ENCODE measurements at places on chromosomes 2 and 18.

DNA sequence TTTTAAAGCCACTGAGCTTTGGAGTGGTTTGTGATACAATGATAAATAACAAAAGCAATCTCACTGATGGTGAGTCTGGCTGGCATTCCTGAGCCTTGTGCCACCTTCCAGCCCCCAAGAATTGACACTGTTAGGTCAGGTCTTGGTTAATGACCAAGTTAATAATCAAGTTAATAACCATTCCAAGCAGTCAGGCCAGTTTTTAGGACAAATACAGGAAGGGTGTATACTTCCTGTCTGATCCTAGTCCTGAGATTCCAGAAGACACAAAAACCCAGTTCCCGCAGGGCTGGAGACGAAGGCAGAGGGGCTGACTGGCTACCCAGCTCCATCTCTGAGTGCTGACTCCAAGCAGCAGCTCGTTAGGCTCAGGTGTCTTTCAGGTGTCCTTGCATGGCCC, 74.6 kb upstream of the LAPTM4A start:
- no peak for DNase-seq

GRCh38 chr2:226491112-226491511, 308.5 kb downstream of the IRS1 start:
- DNase-seq = no peak

DNA sequence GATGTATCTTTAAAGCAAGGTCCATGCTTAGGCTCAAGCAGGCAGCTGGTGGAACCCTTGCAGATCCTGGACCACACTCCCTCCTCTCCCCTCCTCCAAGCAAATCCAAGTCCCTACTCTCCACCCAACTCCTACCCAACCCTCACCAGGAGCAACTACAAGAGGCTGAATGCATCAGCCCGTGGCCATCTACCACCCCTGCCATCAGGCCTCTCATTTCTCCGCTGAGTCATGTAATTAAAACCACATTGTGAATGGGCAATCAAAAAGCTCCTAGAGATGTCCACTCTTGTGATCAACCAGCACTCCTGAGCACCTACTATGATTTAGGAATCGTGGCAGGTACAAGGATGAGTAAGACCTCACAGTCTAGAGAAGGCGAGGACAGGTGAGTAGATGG, 142.2 kb upstream of the CAPN13 start:
- DNase-seq = no peak

- DNase-seq = peak; percentile 77
Observed at GRCh38 chr2:188293601-188294351, 2.1 kb downstream of the GULP1 start.

GRCh38 chr2:58376592-58376991, 135.5 kb upstream of the FANCL start:
- DNase-seq = no peak

DNA sequence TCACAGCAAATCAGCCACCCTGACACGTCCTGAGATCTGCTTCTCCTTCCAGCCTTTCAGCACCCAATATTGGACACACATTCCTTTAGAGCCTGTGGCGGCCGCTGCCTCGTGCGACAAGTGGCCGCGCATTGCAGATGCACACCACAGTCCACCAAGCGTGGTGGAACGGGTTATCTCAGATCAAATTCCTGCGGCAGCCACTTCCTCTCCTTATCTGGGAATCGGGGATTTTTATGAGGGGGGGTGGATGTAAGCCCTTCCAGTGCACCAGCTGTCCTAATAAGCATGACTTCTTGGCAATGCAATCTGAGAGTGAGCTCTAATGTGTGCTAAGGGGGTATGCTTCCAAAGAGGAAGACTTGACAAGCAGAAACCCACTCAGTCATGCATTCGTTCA, 18.3 kb upstream of the BMP10 start:
- no peak for DNase-seq

DNA sequence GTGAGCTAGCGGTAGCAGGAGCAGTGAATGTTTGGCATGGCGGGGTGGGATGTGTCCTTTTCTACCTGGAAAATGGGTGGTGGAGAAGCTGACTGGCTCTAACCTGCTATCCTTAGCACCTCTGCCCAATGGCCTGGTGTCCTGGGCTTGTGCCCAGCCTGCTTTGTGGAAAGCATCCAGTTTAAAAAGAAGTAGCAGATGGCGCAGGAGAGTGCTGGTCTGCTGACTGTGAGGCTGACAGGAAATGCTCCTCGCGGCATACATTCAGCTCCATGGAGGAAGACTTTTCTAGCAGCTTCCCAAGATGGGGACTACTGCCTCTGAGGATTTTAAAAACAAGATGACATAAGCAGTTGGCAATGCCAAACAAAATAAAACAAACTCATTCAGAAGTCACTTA, 56.2 kb upstream of the LYPD6B start:
- no peak for DNase-seq

DNA sequence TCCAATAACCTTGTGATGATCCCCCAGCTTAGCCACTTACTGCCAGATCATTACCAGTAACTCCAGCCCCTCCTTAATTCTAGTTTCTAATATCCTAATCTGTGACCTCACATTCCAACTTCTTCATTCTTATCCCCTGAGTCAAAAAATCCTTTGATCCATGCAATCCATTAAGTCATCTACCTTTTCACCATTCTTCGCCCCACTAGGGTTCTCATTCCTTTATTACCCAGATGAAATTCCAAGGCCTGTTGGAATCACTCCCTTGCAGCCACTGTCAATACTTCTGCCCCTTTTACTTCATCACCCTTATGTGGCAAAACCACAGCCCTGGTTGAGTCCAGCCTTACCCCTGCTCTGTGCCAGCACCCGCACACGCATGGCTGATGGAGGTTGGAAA, 20.3 kb upstream of the IL36G start:
- DNase-seq = no peak

- no peak for DNase-seq
Observed at GRCh38 chr18:79133724-79134123, 64.5 kb downstream of the ATP9B start.

- DNase-seq = no peak
Observed at GRCh38 chr2:159976527-159977160, 85.8 kb downstream of the PLA2R1 start.

DNA sequence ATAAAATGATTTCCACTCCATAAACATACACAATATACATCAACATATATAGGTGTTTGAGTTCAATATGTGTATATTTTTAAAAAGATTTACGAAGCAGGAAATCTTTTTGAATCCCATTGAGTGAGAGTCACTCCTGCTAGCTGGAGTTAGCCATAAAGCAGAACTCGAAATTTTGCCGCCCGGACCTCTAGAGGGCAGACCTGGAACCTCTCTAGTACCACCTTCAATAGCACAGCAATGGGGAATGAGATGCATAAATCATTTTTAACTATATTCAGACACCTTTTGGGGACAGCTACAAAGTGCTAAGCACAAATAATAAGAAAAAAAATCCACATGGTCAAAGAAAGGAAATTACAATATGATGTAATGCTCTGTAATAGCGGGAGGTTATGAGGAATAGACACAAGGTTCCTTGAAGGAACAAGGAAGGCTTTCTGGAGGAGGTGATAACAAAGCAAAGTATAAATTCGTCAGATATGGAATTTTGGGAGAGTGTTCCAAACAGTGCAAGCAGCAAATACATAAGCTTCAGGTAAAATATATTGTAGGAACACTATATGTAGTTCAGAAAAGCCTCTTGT, 533.4 kb downstream of the ERBB4 start:
- DNase-seq = no peak

- no peak for DNase-seq
Observed at GRCh38 chr2:44652701-44653100, 288.8 kb upstream of the SIX3 start.

GRCh38 chr2:2642906-2643890, 312.1 kb upstream of the MYT1L start:
- DNase-seq = no peak

DNA sequence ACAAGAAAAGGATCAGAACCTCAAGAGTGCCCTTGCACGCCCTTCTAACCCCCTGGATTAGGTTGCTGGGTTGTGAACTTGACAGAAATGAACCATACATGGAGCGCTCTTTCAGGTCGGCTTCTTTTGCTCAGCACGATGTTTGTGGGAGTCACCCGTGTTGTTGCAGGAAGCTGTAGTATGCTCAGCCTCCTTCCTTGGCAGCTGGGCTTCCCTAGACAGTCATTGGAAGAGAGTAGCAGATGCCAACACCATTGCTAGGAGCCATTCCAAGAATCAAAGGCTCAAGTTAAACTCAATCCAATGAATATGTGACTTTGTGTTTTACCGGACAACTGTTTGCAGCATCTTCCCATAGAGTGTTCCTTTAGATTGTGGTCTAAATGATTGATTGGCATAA, 47.0 kb downstream of the RAB12 start:
- no peak for DNase-seq

DNA sequence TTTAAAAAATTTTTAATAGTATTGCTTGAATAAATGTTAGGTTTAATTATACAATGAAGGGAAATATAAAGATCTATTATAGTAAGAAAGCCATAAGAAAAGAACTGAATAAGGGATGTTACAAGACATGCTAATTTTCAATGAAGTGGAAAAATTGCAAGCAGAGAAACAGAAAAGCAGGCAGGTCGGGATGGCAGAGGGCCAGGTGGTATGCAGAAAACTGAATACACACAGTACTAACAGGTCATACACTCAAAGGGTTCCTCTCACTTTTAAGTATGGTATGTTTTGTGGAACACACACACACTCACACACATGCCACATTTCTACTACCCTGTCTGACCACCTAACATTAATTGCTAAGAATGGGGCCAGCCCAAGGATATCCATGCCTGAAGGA, 76.7 kb upstream of the DTNA start:
- no peak for DNase-seq

GRCh38 chr2:124248386-124248785, 223.3 kb downstream of the CNTNAP5 start:
- no peak for DNase-seq

DNA sequence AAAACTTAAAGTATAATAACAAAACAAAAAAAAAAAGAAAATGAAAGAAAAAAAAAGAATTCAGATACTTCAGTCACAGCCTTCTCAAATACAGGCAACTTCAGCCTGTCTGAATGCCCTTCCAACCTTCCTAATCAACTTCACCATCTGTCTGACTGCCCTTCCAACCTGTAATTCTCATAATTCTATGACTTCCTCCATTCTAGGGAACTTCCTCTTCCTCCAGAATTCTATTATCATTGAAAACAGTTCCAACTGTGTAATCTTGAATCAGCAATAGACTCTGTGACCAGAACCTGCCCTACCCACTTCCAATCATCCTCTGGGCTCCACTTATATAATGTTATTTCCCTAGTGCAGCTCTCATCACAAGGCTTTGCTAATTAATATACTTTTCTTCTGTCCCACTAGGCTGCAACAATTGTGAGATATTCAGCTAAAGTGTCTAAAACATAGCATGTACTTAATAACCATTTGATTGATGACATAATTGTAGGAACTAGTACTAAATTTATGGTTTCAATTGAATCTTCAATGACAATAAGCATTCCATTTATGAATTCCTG, 127.3 kb downstream of the UPP2 start:
- DNase-seq = no peak

DNA sequence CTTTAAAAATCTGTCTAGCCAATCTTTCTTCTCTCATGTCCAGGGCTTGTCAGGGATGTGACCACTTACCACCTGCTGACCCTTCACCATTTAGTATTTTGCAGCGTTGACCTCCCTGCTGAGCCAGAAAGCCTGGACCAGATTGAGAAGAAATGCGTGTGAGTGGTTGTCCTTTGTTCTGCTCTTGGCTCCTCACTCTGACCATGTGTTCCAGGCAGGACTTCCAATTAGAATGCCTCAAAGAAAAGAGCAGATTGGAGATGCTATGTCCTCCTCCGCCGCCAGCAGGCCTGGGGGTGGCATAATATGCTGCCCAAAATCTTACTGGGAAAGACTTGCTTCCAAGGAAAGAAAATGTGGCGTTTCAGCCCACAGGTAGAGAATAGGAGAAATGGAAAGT, 894.1 kb downstream of the SLC4A3 start:
- DNase-seq = no peak

- DNase-seq = no peak
Observed at GRCh38 chr2:12391116-12391515, 325.6 kb upstream of the TRIB2 start.

GRCh38 chr2:75539955-75540716, 20.6 kb downstream of the EVA1A start:
- no peak for DNase-seq

- no peak for DNase-seq
Observed at GRCh38 chr2:121670181-121670580, 20.9 kb upstream of the CLASP1 start.

DNA sequence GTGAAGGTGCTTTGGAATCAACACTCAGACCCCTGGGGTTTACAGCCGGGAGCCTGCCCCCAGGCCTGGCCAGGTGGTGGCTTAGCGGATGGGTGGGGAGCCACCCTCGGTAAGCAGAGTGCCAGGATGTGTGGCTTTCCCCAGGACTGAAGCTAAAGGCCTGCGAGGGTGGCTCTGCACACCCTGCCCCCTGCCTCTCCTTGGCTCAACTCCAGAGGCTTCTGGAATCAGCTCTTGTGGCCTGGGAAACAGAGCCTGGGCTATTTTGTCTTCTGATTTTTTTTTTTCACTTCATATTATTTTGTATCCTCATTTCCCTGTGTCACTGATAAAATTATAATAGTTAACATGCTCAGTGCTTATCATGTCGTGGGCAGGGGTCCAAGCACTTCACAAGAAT, 79.8 kb downstream of the RHOB start:
- DNase-seq = no peak

GRCh38 chr18:76547296-76547695, 52.3 kb upstream of the ZNF516 start:
- no peak for DNase-seq

DNA sequence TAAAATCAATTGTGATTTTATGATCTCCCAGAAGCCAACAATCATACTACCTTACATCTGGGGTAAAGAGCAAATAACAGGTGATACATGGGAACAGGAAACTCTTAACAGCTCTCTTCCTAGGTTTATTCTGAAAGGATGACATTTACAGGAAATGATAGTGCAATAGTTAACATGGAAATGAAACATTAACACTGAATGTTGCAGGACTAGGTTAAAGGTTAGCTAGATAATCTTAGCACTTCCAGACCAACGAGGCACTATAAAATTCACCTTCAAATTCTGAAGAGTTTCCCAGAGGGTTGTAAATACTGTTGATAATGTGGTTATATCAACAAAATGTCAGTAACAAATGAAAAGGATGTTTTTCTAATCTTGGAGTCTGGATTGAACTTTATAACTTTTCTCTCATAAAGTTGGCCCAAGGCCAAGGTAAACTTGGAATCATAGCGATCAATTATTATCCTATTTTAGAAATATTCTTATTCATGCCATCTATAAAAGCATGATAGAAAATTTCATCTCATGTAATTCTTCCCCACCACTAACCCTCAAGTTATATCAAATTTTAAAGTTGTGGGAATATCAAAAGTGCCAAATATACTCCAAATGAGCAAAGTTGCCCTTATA, 32.9 kb upstream of the GCG start:
- no peak for DNase-seq

- peak; percentile 21 for DNase-seq
Observed at GRCh38 chr2:241189856-241190201, 1.4 kb downstream of the ANO7 start.

DNA sequence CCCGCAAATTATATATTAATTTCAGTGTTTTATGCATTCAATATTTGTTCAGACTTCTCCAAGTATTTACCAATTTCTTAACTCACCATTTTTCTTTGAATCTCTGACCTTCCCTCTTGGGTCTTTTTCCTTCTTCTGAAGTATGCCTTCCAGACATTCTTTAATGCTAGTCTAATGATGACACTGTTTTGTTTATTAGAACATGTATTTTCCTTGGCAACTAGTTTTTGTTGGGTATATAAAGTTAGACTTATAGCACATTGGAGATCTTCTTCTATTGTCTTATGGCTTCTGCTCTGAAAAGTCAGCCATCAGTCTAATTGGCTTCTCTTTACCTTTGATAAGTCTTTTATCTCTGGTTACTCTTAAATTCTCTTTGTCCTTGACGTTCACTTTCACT, 423.2 kb upstream of the NRP2 start:
- DNase-seq = no peak

Measured in left colon (tissue), 2 donors.